NCI-H526 (cell line): ENCODE measurements at places on chromosomes 3 and 15.

- no peak for DNase-seq
These were observed 17.2 kb upstream of the RBSN start for GRCh38 chr3:15116032-15116669.

GRCh38 chr3:151276038-151276686, 2.2 kb downstream of the P2RY14 start:
- DNase-seq: no peak

- no peak for DNase-seq
These were observed 58.1 kb upstream of the CD200R1L start for GRCh38 chr3:112904786-112905185.

GRCh38 chr3:112908252-112908651, 61.6 kb upstream of the CD200R1L start:
- no peak for DNase-seq

GRCh38 chr15:89674526-89674925, 4.6 kb downstream of the PLIN1 start:
- no peak for DNase-seq

GRCh38 chr3:122094693-122095092, 39.5 kb downstream of the CD86 start:
- DNase-seq: no peak

- DNase-seq: no peak
These were observed 507.4 kb downstream of the FGF12 start for GRCh38 chr3:192219926-192220325.

GRCh38 chr3:82157952-82158351, 396.5 kb upstream of the GBE1 start:
- DNase-seq: no peak

DNA sequence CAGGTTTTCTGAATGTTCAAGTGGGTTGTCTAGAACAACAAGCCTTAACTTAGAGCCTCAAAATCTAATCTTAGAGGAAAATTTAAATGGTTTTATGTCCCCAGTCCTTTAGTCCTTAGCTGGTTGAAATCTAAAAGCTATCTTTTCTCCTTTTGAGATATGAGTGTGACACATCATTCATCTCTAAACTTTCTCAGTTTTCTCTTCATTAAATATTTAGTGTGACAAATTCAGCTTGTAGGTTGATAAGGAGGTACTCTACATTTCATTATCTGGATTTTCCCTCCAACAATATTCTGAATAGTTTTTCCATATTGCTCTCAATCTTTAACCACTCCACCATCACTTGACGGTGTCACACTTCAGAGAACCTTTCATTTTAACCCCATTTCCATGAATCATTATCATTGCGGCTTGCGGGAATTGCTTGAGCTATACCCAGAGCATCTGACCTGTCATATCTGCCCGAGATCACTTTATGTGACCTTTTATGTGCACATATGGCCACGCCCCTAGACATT, 16.1 kb upstream of the ATP8B4 start:
- no peak for DNase-seq

GRCh38 chr3:151227266-151227806, 24.3 kb upstream of the GPR171 start:
- DNase-seq: peak; percentile 63

- no peak for DNase-seq
These were observed 522.6 kb downstream of the NTRK3 start for GRCh38 chr15:87733977-87734376.

GRCh38 chr3:174462916-174463315, 396.2 kb upstream of the NAALADL2 start:
- DNase-seq: no peak

GRCh38 chr3:52022323-52023100, 26.8 kb upstream of the RPL29 start:
- no peak for DNase-seq

- DNase-seq: no peak
These were observed 34.5 kb downstream of the ANO10 start for GRCh38 chr3:43587303-43587702.

DNA sequence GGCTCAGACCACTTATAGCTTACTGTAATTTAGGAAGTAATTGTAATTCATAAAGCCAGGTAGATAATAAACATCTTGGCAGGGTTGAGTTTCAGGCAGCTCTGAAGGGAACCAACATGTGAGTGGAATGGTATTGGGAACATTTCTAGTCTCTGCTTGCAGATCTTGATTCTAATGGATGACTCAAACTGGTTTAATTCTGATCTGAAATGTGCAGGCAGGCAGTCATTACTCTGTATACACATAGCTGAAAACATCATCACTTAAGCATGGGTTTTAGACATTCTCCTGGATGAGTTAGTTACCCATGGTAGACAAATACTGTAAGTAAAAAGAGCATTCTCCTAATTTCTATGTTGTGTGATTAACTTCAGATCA, 317.0 kb upstream of the TPRG1 start:
- DNase-seq: no peak

DNA sequence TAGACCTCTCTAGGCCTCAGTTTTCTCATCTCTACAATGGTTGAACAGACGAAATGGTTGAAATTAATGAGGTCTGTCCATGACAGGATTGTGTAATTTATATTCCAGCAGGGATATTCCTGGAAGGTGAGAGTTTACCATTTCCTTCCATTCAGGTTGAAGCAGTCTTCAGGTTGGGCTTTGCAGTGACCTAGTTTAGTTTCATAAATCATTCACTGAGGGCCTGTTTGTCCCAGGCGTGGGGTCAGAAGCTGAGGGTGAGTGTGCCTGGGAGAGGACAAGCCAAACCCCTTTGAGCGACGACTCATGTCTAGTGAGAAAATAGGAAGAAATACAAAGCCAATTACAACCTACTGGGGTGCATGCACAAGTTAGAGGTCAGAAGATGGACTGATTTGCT, 57.2 kb upstream of the CACNA2D3 start:
- no peak for DNase-seq

DNA sequence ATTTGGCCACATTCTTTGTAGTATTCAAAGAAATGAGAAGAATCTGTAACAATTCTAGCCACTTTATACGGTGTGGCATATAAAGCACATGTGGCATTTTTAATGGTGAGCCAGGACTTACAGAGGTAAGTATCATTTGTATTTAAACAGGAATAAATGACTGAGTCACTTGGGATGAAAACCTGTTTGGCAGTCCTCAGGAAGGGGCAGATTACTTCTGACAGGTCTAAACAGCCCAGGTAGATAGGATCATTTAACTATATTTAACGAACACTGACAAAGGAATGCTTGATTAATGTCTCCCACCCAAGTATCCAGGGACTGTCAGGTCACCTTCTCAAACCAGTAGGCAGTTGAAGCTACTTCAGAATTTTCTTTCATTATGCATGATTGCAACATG, 241.5 kb upstream of the SATB1 start:
- no peak for DNase-seq

DNA sequence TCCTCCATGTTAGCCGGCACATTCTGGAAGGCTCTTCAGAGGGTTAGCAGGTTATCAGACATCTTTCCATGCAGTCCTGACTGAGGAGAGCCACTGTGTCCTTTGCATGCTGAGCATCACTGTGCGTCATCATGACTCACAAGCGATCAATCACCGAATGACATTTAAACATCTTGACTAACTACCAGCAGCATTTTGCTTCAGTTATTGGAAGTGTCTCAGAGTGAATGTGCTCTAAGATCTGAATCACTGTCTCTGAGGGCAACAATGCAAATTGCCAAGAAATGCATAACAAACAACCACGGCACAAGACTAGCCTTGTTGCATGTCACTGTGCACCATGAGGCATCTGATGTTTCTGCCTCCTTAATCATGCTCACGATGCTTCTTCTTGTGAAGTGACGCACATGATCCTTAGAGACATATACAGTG, 18.3 kb upstream of the ATP8B4 start:
- DNase-seq: no peak

- no peak for DNase-seq
These were observed 156.3 kb downstream of the MTHFS start for GRCh38 chr15:79740561-79740960.

GRCh38 chr15:41495736-41496599, 2.3 kb downstream of the ITPKA start:
- DNase-seq: peak; percentile 28

- no peak for DNase-seq
These were observed 249.5 kb downstream of the UACA start for GRCh38 chr15:70513819-70514218.

DNA sequence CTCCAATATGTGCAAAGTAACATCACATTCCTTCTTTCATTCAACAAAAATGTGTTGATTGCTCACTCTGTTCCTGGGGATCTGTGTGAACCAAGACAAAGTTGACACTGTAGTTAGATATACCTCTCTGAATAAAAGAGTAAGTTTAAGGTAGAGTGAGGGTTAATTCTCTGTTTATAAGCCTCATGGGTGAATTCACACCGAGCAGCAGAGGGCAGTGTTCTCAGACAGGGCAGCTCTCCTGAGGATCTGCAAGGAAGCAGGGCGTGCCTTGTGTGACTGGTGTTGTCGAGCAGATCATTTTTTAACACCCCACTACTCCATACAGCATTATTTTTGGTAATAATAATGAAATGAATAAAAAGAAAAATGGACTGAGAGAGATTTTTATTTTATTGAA, 34.4 kb downstream of the PAQR9 start:
- DNase-seq: no peak

DNA sequence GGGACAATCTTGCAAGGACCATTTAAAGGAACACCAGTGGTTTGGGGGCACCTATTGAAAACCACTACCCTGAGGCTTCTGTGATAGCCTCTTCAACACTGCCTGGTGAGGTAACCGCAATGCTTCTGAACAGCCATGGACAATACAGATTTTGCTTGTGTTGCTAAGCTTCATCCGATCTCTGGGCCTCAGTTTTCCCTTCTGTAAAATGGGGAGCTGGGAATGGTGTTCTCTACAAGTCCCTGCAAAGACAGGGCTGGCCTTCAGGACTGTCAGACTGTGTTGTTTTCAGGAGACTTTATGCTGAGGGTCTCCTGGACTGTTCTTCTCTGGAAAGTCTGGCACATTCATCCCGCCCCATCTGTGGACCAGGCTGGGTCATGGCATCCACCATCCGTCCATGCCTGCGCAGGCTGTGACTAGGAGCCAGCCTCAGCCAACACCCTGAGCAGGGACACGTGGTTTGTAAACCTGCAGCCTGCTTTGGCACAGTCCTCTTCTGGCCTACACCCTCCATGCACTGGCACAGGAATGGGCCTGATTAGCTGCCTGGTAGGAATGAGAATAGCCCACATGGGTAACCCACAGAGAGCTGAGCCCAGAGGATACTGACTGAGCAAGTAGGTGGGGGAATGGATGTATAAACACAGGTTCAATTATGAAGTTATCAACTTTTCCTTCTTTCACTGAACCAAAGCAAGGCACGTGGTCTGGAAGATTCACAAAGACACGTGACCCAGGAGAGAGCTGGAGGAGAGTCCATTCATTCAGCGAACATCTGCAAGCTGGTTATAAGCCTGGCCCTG, 55.3 kb downstream of the ROPN1B start:
- no peak for DNase-seq

GRCh38 chr15:88628018-88628654, 7.0 kb downstream of the AEN start:
- no peak for DNase-seq

- DNase-seq: no peak
These were observed 2.8 kb downstream of the CAV3 start for GRCh38 chr3:8736436-8736835.

GRCh38 chr3:61570813-61571212, 9.4 kb downstream of the PTPRG start:
- no peak for DNase-seq

GRCh38 chr3:169110633-169111032, 552.9 kb downstream of the MECOM start:
- DNase-seq: no peak

- DNase-seq: no peak
These were observed 68.6 kb upstream of the ITGA11 start for GRCh38 chr15:68500363-68501258.

DNA sequence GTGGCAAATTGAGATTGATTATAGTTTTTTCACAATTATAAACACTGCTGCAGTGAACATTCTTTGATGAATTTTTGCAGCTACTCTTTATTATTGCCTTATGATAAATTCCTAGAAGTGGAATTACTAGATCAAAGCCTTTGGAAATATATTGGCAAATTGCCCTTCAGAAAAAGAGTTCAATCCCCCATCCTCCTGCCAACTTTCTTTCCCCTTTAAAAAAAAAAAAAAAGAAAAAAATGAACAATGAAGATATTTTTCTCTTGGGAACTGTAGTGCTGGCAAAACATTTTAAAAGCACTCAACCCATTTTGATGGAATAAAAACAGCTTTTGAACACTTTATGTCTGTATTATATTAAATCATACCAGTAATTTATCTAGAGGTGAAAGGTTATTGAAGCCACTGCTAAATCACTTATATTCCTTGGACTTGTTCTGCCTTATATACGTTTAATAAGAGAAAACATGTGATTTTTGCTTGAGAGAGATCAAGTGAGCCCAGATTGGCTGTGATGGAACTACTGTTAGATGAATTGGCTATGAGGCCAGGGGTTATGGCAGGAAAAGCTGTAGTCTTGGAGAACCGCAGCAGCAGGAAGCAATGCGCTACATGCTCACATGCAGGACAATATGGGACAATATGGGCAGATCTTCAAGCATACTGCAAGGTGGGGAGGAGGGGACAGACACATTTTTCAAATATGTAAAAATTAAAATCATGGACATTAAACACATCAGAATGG, 212.8 kb upstream of the C2CD4B start:
- no peak for DNase-seq

GRCh38 chr15:66894363-66894762, 171.0 kb upstream of the SMAD3 start:
- DNase-seq: no peak

GRCh38 chr3:40572588-40572987, 47.8 kb downstream of the ZNF621 start:
- no peak for DNase-seq

- no peak for DNase-seq
These were observed at the start of gene MAGEL2 for GRCh38 chr15:23647421-23648370. Gene MAGEL2, minus strand, starts transcription at chr15:23647867. Its CDS starts 125 bp downstream, at chr15:23647742.

DNA sequence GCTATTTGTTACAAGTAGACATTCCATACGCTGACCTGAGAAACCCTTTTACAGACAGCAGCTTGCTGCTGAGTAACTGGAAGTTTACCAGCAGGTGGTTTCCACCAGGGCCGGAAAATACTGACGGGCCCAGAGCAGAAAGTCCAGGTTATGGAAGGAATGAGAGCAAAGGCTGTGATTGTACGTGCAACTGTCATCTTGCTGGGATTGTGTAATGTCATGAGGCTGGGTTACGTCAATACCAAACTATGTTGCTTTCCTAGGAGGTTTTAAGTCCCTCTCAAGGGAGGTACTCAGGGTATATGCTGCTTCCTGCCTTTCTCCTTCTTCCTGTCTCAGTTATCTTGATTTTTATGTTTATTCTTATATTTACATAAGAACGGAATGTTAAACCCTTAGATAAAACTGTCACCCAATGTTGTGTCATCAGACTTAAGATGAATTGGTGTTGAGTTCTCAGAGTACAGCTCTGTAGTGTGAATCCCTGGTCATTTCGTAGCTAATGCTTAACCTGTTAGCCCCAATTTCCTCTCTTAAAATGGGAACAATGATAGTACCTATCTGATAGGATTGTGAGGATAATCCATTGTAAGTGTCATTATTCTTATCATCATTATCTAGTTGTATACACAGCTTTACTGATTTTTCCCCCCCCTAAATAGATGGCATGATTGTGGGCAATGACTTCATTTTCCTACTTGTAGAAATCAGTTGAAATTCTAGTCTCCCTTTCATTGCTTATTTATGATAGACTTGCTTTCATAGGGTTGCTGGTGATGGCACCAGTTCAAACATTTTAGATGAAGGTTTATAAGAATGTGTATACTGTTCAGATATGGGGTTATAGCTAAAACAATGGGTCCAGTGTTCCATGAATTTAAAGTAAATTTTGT, 101.4 kb downstream of the FNDC3B start:
- DNase-seq: no peak

- DNase-seq: no peak
These were observed 23.3 kb downstream of the ZDHHC3 start for GRCh38 chr3:44952689-44953088.

GRCh38 chr3:150419959-150420358, 11.9 kb downstream of the TSC22D2 start:
- no peak for DNase-seq
